Colonic mucosa (tissue), 4 donors: ENCODE measurements at places on chromosomes 11 and 22.

GRCh38 chr11:119237515-119237914 lies 31.4 kb downstream of the CBL start:
- no peak for DNase-seq

GRCh38 chr22:20750461-20751184 lies 23.3 kb upstream of the SERPIND1 start:
- peak; percentile 46 for DNase-seq

DNA sequence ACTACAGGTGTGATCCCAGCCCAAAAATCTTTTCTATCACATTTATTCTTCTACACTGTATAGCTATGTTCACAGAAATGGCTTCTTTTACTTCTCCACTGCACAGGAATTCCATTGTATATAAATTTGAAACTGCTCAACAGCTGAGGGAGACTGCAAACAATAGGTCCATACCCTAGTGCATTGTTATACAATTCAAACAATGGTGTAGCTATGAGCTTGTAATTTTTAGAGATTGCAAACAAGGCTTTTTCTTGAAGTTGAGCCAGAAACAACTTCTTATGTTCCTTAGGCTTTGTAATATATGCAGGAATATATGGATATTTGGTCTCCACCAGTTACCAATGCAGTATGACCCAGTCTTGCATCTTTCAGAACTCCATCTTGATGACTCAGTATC lies 19.5 kb upstream of the SIK3 start:
- DNase-seq, result no peak

DNA sequence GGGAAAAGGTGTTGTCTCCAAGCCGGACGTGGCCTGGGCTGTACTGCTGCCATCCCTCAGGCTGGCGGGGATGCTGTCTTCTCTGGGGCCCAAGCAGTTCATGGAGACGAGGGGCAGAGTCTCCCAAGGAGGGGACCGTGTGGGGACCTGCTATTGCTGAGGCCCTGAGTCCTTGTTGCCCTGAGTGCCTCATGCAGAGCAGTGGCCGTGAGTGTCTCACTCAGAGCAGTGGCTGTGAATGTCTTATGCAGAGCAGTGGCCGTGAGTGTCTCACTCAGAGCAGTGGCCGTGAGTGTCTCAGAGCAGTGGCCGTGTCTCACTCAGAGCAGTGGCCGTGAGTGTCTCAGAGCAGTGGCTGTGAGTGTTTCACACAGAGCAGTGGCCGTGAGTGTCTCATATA lies 54.7 kb downstream of the GRAMD4 start:
- no peak for DNase-seq

GRCh38 chr11:123122852-123123251 lies 60.9 kb upstream of the HSPA8 start:
- no peak for DNase-seq

GRCh38 chr11:74004759-74005615 lies 3.9 kb downstream of the UCP3 start:
- DNase-seq, result no peak

- no peak for DNase-seq
These were observed 49.0 kb downstream of the CTSC start for GRCh38 chr11:88288560-88288959.

- DNase-seq, result no peak
These were observed 190.2 kb downstream of the SWAP70 start for GRCh38 chr11:9853929-9854552.

GRCh38 chr22:33299245-33299956 lies 241.2 kb upstream of the SYN3 start:
- no peak for DNase-seq

DNA sequence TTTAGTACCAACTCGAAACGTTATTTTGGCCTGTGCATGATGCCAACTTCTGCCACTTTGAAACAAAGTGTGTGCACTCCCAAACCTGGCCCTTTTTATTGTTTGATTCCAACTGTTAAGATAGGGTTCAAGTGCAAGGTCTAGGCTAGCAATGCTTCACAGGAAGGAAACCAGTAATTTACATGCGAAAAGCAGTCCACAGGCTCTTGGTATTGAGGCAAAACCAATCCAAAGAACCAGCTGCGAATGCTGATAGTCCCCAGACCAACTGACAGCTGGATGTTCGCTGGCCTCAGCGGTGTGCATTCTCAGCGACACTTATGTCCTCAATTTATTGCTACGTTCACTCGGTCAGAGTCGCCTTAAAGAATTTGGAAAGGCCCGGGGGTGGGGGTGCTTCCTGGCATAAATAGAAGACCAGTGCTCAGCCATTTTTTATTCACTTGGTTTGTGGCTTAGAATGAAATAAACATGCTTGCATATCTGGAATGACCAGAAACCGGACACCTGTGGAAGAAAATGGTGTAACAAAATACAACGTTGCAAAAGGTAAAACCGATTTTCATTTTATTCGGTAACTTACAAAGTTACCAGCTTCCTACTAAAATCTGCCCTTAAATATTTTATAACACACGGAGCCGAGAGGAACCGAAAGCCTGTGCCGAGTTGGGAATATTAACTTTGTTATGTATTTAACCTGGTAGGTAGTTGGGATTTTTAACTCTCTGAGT lies 1.6 kb downstream of the CPT1A start:
- DNase-seq, result peak; percentile 58

DNA sequence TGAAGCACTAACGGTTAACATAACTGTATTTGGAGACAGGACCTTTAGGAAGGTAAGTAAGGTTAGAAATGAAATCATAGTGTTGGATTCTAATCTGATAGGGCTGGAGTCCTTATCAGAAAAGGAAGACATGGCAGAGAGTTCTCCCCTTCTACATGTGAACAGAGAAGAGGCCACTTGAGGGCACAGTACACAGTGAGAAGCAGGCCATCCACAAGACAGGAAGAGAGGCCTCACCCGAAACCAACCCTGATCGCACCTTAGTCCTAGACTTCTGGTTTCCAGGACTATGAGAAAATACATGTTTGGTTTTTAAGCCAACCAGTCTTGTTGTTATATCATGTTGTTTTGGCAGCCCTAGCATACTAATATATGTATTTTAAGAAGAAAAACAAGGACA lies 170.0 kb downstream of the LRRC4C start:
- DNase-seq, result no peak

DNA sequence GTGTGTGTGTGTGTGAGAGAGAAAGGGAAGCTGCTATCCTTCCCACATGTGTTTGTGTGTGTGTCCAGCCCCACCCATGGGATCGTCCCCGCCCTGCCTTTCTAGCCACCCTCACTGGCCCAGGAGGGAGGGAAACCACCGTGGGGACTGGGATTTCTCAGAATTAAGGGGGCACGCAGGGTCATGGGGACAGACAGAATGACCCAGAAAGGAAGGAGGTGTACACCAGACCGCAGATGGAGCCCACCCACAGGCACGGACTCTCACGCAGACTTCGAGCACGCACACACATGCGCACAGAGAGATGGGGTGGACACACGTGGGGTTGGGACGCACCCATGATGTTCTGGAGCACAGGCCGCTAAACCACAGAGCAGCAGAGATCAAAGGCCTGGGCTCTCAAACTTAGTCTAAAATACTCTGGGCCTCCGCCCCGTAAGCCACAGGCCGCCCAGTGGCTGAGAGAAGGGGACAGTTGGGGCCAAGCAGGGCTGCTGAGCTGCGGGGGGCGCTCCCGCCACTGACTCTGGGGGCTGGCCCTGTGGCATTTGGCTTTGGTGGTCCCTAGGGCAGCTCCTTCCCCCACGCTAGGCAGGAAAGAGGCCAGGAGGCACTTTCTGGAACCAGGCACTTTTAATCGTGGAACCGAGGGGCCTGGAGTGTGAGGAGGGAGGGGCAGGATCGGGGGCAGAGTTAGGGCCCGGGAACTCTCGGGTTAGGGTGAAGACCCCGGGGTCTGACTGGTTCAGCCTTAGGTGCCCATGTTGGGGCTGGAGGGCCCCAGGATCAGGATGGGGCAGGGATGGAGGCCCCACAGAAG lies 1.5 kb downstream of the IFITM5 start:
- DNase-seq, result no peak

- no peak for DNase-seq
These were observed 861.6 kb downstream of the METTL15 start for GRCh38 chr11:28969832-28970231.

- DNase-seq, result no peak
These were observed 3.7 kb downstream of the CBX6 start for GRCh38 chr22:38868286-38868721.

DNA sequence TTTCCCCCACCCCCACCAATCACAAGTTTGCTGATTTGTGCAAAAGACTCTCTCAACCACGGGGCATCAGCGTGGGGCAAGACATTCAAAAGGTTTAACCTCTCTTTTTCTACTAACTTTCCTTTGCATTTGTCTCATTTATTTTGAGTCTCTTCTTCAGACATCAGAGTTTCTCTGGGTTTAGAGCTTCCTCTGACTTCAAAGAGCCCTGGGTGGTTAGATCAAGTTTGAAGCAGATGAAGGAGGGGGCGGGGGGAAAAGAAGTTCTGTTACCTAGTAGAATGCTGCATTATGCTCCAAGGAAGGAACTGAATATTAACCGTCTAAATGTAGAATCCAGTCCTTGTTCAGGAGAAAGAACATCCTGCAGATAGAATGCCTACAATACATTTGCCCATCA lies 24.5 kb downstream of the GAS2 start:
- no peak for DNase-seq

GRCh38 chr11:69510471-69511357 lies 29.3 kb downstream of the LINC01488 start:
- DNase-seq, result no peak

- no peak for DNase-seq
These were observed 128.8 kb upstream of the ANO1 start for GRCh38 chr11:69949327-69949726.

DNA sequence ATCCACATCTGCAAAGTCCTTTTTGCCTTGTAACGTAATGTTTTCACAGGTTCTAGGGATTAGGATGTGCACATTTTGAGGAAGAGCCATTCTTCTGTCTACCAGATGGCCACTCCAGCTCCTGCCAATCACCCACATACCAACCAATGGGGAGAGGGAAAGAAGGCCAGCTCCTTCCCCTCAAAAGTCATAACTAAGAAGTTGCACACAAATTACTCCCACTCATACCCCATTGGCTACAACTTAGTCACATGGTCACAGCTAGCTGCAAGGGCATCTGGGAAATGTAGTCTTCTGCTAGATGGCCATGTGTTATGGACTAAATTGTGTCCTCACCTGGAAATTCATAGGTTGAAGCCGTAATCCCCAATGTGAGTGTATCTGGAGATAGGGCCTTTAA lies 15.4 kb upstream of the MYOD1 start:
- no peak for DNase-seq

DNA sequence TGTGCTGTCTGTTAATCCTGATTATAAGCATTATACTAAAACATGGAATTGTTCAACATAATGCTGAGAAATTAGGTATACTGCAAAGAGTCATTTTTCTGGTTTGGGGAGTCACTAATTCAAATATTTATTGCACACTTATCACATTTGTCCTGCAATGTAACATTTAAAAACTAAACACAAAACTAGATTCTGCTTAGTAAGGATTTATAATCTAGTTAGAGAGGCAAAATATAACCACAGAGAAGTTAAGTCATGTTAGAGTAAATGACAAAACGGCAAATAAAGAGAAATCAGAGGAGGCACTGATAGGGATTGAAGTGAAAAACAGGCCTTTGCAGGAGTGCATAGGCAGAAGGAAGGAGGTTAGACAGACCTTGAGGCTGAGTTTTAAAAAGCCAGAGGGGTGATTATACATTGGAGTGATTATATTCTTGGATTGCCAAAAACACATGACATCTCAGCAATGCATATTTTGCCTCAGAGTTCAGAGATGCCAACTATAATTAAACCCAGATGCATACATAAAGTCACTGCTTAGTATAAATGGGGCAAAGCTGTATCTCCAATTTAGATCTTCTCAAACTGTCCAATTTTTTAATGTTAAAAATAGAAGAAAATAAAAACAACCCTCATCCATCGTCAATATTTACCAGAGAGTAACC lies 49.7 kb downstream of the CCDC34 start:
- no peak for DNase-seq

GRCh38 chr11:46408407-46408986 lies 16.9 kb upstream of the CHRM4 start:
- DNase-seq, result no peak

DNA sequence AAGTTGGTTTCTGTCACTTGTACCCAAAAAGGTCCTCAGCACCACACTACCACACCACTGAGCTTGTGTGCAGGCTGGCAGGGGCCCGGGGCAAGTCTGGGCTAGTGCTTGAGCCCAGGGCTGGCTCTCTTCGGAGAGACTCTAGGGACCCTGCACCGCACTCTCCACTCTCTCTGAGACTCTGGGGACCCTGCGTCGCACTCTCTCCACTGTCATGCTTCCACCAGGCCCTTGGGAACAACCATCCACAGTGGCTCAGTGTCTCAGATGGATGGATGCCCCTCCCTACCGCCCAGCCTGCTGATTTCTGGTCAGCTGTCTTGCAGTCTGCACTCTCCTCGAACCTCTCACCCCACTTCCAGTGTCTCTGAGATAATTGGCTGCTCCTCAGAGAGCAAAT lies 2.0 kb upstream of the SBF1 start:
- DNase-seq, result no peak

- DNase-seq, result no peak
These were observed 128.0 kb downstream of the RBFOX2 start for GRCh38 chr22:35900483-35901168.

GRCh38 chr11:93017821-93018690 lies 48.6 kb downstream of the MTNR1B start:
- no peak for DNase-seq

GRCh38 chr11:17978553-17979287 lies 34.1 kb downstream of the SERGEF start:
- peak; percentile 35 for DNase-seq

DNA sequence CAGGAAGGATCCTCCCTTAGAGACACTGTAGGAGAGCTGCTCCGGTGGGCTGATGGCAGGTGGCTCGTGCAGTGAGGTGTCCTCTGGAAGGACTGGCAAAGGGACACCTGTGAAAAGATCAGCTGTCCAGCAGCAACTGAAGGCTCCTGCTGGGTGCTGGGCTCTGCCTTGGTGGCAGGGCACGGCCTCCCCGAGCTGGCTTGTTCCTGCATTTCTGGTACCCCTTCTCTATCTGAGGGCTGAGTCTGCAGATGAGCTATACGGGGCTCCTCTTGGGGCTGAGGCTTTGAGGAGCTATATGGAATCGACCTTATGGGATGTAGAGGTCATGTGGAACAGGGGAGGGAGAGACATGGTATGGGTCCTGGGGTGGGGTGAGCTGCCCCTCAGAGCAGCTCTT lies 875.8 kb downstream of the BRD1 start:
- DNase-seq, result no peak

GRCh38 chr11:22774716-22775115 lies 54.9 kb downstream of the SVIP start:
- no peak for DNase-seq

GRCh38 chr22:27808451-27809225 lies 7.1 kb upstream of the MN1 start:
- no peak for DNase-seq

- no peak for DNase-seq
These were observed 34.1 kb upstream of the CD81 start for GRCh38 chr11:2342981-2343380.

- no peak for DNase-seq
These were observed 124.9 kb upstream of the ZC3H12C start for GRCh38 chr11:109968299-109968698.

GRCh38 chr22:41127451-41127850 lies 35.1 kb downstream of the EP300 start:
- no peak for DNase-seq
